Activated T-helper 1 cell treated with Interleukin-2 at 50 U/mL for 16 hours (primary cell): ENCODE measurements at places on chromosomes 1 and 21.
A peak's percentile ranks its signal among the peaks of the same experiment; 100 is the strongest.

- DNase-seq = no peak
Observed at GRCh38 chr1:99943223-99943794, 26.5 kb upstream of the SLC35A3 start.

GRCh38 chr1:229070168-229070567 lies 200.7 kb upstream of the RAB4A start:
- no peak for DNase-seq

- no peak for DNase-seq
Observed at GRCh38 chr1:19461220-19461554, 24.2 kb downstream of the CAPZB start.

GRCh38 chr1:17119773-17120480 lies 676 bp upstream of the PADI2 start:
- DNase-seq = no peak

GRCh38 chr1:147612366-147612765 lies 58.0 kb downstream of the ACP6 start:
- no peak for DNase-seq

- no peak for DNase-seq
Observed at GRCh38 chr1:28449904-28450303, 55.9 kb upstream of the RCC1 start.

GRCh38 chr1:206479183-206480125 lies 9.2 kb downstream of the IKBKE start:
- peak; percentile 24 for DNase-seq

DNA sequence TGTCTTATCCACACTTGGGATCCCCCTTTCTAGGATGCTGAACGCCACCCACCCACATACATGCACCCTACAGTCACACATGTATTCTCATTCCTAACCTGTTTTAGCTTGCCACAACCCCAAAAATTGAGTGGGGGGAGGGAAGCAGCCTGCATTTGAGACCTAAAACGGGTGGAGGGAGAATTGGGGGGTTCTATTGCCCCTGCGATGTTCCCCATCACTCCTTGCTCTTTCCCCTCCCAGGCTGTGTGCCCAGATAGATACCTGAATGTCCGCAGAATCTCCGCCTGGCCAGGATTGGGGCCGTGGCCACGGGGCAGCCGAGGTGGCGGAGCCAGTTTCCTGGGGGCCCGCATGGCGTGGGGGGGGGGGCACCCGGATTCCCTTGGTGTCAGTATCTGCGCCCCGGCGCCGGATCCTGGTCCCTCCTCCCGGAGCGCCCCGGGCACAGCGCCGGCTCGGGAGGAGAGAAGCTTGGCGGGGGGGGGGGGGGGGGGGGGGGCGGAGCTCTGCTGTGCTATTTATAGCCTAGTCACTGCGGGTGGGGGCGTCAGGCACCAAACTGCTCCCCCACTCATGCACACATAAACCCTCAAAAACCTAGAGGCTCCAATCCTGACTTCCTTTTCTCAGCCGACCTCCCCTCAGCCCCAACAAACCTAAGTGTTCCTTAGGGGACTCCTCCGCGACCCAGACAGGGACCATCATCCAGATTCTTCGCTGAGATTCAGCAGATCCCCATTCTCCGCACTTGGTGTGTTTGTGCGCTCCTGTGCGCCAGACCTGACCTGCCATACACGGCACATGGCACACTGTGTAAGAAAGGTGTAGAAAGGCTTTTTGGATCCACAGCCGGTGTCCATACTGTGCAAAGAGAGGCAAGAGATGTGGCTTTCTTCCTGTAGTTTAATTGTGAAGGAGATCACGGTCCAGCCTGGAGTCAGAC lies 1.9 kb downstream of the ANKRD34A start:
- DNase-seq = no peak

DNA sequence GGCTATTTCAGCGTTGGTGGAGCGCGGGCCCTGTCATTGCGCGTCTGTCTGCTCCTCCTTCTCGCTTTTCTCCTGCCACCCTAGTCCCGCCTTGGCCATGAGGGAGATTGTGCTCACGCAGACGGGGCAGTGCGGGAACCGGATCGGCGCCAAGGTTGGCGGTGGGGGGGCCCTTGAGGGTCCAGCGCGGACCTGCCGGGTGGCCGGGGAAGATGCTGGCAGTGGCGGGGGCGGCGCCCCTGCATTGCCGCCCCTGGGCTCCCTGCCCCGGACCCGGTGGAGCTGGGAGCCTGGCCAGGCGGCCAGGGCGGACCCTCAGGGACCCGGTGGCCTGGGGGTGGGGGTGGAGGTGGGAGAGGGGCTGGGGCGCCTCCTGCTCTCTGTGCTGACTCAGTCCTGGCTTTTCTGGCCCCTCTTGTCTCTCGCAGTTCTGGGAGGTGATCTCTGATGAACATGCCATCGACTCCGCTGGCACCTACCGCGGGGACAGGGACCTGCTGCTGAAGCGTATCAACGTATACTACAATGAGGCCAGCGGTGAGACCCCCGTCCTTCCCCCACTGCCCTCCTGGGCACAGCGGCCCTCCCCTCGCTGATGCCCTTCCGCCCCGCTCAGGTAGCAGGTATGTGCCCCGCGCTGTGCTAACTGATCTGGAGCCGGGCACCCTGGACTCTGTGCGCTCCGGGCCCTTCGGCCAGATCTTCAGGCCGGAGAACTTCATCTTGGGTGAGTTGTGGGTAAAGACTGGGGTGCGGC lies 58.3 kb upstream of the MAP1LC3C start:
- DNase-seq = no peak

DNA sequence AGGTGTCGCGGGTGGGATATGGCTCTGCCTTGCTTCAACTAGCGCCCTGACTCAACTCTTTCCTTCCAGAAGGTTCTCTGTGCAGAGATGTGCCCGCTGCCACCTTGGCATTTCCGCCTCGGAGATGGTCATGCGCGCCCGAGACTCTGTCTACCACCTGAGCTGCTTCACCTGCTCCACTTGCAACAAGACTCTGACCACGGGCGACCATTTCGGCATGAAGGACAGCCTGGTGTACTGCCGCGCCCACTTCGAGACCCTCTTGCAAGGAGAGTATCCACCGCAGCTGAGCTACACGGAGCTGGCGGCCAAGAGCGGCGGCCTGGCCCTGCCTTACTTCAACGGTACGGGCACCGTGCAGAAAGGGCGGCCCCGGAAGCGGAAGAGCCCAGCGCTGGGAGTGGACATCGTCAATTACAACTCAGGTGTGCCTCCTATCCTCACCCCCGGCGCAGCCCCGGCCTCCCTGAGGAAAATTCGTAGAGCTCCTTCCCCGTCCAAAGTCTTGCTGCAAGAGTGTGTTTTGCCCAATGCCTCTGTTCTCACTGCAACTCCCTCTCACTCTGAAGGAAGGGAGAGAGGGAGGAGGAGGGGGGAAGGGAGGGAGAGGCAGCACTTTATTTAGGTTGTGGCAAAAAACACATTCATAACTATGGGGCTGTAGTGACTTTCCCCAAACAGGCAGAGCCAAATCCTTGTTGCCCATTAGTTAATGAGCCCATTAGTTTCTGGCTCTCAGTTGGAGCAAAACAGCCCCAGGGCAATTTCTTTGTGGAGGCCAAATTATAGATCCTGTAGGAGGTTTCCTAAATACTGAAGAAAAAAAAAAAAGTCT lies 4.3 kb downstream of the LHX9 start:
- no peak for DNase-seq
